ENCODE measurements at places on chromosomes 5 and 9. TPM values are rescaled to one million over a fixed set of nuclear protein-coding genes. Genes with fewer than 3 reads are reported as not detected.
A peak's percentile ranks its signal among the peaks of the same experiment; 100 is the strongest.

DNA sequence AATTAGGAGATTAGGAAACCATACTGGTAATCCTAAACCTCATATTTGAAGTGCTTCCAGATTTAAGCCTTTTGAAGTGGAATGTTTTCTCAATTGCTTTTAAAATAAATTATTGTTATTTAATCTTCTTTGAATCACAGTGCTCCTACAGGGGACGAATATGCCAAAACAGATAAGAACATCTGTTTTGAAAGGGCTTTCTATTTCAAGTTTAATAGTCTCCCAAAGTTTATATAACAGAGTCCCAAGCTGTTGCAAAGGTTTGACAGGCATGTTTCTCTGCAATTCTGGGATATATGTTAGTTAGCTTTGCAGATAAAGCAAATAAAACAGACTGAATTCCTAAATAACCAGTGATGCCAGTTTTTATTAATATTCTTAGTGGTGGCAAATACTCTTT, 803.7 kb downstream of the TLE4 start:
- no peaks in the 10 kb centered on the region for H3K27me3 ChIP-seq
- no peak overlapping the region for H3K4me3 ChIP-seq
- peaks cover 17% of the 10 kb centered on the region for H3K4me1 ChIP-seq
- H3K36me3 ChIP-seq: no peaks in the 10 kb centered on the region
- DNase-seq: no peak

The FBP1 gene
- polyA plus RNA-seq: 0.29 TPM

DNA sequence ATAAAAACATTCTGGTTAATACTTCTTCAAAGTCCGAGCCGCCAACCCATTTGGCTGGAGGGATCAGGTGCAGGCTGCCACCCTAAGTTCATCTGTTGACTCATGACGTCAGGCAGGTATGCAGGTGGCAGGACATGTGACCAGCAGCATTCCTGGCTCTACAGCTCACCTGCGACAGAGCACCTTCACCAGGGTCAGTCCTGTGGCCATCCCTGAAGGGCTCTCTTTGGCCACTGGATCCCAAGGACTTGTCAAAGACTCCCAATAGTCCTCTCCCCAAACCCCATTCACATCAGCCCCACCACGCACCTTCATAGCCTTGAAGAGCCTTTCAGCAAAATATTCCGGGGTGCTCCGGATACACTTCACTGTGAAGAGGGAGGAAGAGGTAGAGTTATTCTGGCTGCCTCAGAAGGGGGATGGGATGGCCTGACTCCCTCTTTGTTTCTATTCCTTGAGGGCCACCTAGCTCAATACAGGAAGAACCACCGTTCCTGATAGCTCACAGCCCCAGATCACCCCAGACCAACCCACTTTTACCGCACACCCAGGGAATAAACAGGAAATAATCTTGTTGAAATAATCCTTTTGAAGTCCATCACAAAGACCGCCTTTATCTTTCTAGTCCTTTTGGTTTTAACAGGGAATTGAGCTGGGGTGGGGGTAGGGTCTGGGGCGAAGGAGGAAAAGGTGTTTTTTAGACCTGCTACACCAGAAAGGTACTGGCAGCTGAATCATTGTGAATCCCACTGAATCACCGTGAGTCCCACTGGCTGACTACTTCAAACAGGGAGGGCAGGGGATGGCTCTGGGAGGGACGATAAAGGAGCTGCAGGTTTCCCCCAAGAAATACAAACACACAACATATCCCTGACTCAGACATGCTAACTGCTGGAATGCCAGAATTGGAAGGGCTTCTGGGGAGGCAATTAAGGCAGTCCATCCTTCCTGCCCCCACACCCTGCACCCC, 26.4 kb downstream of the ANXA6 start:
- H3K4me3 ChIP-seq: no peak overlapping the region
- H3K27ac ChIP-seq: no peak overlapping the region
- no peaks in the 10 kb centered on the region for H3K4me1 ChIP-seq
- no peak for DNase-seq

GRCh38 chr5:104540448-104540847, 977.9 kb upstream of the NUDT12 start:
- no peak for DNase-seq
- H3K4me1 ChIP-seq: no peaks in the 10 kb centered on the region
- H3K36me3 ChIP-seq: no peaks in the 10 kb centered on the region
- H3K4me3 ChIP-seq: no peak overlapping the region
- no peak overlapping the region for H3K27ac ChIP-seq

DNA sequence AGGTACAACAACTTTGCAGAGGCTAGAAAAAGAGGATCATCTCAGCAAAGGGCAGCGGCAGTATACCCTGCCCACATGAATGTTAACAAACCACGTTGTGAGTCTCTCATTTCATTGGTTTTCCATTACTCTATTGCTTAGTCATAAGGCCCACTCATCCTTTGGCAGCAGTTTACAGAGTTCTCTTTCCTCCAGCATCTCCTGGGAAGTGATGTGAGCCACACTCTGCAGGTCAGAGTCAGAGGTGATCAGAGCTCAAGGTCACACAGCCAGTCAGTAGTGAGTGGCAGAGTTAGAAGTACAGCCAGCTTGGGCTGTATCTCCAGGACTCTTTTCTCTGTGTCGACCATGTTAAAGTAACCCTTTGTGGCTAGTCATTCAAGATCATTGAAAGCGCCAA, 599.6 kb upstream of the GRAMD2B start:
- no peak overlapping the region for H3K4me3 ChIP-seq
- H3K27ac ChIP-seq: no peak overlapping the region
- no peak for DNase-seq
- H3K27me3 ChIP-seq: no peaks in the 10 kb centered on the region
- H3K4me1 ChIP-seq: no peaks in the 10 kb centered on the region
- no peaks in the 10 kb centered on the region for H3K36me3 ChIP-seq

DNA sequence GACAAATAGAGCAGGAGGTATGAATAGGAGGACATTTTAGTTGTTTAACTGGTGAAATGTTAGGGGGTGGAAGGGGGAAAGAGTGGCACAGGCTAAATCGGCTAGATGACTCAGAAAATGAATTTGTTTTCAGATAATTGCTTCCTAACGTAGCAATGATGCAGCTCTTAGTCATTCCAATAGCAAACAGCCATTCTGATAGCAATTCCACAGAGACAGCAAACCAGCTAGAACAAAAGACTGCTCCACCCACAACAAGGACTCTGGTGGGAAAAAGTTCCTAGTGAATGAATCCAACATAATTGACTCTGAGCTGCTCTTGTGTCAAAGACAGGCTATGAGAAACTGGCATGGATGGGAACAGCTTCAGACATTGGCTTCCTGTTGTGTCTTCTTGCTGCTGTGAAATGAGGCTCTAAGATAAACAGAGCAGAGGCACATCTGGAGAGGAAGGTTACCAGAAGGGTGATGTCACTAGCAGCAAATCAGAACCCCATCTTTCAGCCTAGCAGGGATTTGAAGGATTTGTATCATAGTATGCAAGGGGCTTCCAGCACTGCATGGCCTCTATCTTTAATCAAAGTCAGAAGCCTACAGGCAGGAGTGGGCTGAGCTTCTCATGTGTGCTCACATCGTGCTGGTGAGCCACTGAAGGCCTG, 28.1 kb upstream of the F2RL1 start:
- H3K27me3 ChIP-seq: no peaks in the 10 kb centered on the region
- H3K4me1 ChIP-seq: peaks cover 33% of the 10 kb centered on the region
- peak overlapping the region; percentile 96 for H3K27ac ChIP-seq
- DNase-seq: peak; percentile 74

GRCh38 chr5:88675708-88676636, 207.0 kb downstream of the MEF2C start:
- H3K27ac ChIP-seq: no peak overlapping the region
- no peak overlapping the region for H3K4me3 ChIP-seq
- peaks cover 95% of the 10 kb centered on the region for H3K27me3 ChIP-seq
- peaks cover 3% of the 10 kb centered on the region for H3K4me1 ChIP-seq
- DNase-seq: no peak

- H3K27me3 ChIP-seq: no peaks in the 10 kb centered on the region
- no peak for DNase-seq
- no peak overlapping the region for H3K27ac ChIP-seq
- no peaks in the 10 kb centered on the region for H3K4me1 ChIP-seq
- no peak overlapping the region for H3K4me3 ChIP-seq
These were observed 79.5 kb downstream of the OSMR start for GRCh38 chr5:38925154-38925925.

- H3K4me1 ChIP-seq: no peaks in the 10 kb centered on the region
- H3K4me3 ChIP-seq: no peak overlapping the region
- no peaks in the 10 kb centered on the region for H3K27me3 ChIP-seq
- no peak overlapping the region for H3K27ac ChIP-seq
- no peak for DNase-seq
- peaks cover 44% of the 10 kb centered on the region for H3K36me3 ChIP-seq
These were observed 67.0 kb upstream of the EPB41L4B start for GRCh38 chr9:109387856-109388255.

GRCh38 chr9:110364451-110364850, 26.8 kb upstream of the TXNDC8 start:
- no peaks in the 10 kb centered on the region for H3K27me3 ChIP-seq
- no peak for DNase-seq
- H3K4me3 ChIP-seq: no peak overlapping the region

The ADGRD2 gene
- not detected for polyA plus RNA-seq

GRCh38 chr9:135492886-135493669, 7.4 kb upstream of the MRPS2 start:
- peaks cover 1% of the 10 kb centered on the region for H3K36me3 ChIP-seq
- H3K4me3 ChIP-seq: no peak overlapping the region
- no peak overlapping the region for H3K27ac ChIP-seq
- no peak for DNase-seq
- no peaks in the 10 kb centered on the region for H3K4me1 ChIP-seq
- no peaks in the 10 kb centered on the region for H3K27me3 ChIP-seq

The GPR150 gene
- polyA plus RNA-seq: 0.07 TPM

DNA sequence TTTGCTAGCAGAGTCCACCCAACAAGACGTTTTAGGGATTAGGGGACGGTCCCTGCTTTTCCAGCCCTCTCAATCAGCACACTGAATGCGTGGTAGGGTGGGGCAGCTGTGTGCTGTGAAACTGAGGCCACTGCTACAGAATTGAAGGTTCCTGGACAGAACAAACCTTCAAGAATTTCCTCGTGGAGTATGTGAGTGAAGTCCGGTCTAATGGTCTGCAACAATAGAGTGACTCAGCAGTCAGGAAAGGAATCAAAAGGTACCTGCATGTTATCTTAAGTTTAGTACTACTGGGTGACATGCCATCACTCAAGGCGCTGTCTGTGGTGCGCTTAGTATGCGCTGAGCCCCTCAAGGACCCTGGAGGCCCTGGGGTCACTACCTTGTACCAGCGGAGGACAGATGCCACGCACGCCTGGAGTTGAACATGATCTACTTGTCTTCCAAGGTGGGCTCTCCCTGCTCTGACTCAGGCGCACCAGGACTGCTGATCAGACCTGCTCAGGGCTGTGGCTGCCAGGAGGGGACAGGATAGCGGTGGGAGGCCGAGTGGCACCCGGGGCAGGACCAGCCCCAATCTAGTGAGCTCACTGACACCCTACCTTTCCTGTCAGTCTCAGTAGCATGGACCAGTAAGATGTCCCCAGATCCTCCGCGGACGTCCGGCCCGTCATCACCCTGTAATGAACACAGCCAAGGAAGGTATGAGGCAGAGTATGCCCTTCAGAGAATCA, 50.5 kb downstream of the PRRT1B start:
- no peaks in the 10 kb centered on the region for H3K4me1 ChIP-seq
- peaks cover 21% of the 10 kb centered on the region for H3K36me3 ChIP-seq
- H3K27me3 ChIP-seq: no peaks in the 10 kb centered on the region
- H3K27ac ChIP-seq: no peak overlapping the region
- H3K4me3 ChIP-seq: no peak overlapping the region

The WDR38 gene
- polyA plus RNA-seq: not detected

GRCh38 chr5:54895816-54896341, 89.5 kb downstream of the ESM1 start:
- H3K4me3 ChIP-seq: no peak overlapping the region
- no peak overlapping the region for H3K27ac ChIP-seq
- no peak for DNase-seq

The PLPP7 gene
- polyA plus RNA-seq: not detected

DNA sequence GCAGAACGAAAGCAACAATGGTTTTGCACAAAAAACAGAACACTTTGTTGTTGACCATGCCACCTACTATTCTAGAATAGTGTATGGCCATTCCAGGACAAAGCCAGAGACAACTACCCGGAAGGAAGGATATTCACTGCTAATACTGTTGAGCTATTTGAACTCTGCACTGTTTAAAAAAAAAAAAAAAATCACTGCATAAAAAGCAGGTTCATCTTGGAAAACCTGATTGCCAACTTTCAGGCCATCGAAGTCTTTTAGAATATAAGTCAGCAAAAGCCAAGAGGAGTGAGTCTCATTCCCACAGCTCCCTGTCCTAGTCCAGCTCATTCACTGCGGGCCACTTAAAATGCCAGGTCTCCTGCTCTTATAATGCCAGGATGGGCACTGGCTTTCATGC, 4.0 kb downstream of the ENC1 start:
- no peak overlapping the region for H3K4me3 ChIP-seq
- DNase-seq: no peak
- peaks cover 45% of the 10 kb centered on the region for H3K36me3 ChIP-seq
- peaks cover 71% of the 10 kb centered on the region for H3K4me1 ChIP-seq
- no peaks in the 10 kb centered on the region for H3K27me3 ChIP-seq

Data from keratinocyte (primary cell).